Ecto neural progenitor cell (in vitro differentiated cells): ENCODE measurements at places on chromosomes 12 and 14.

GRCh38 chr12:80946591-80946990 lies 8.9 kb upstream of the LIN7A start:
- no peak for DNase-seq

GRCh38 chr12:15848606-15849005 lies 33.6 kb upstream of the STRAP start:
- no peak for DNase-seq

- peak; percentile 84 for DNase-seq
Measured at GRCh38 chr12:111812881-111813741, 28.9 kb upstream of the MAPKAPK5 start.

- no peak for DNase-seq
Measured at GRCh38 chr14:20302042-20302755, 3.6 kb downstream of the TTC5 start.

DNA sequence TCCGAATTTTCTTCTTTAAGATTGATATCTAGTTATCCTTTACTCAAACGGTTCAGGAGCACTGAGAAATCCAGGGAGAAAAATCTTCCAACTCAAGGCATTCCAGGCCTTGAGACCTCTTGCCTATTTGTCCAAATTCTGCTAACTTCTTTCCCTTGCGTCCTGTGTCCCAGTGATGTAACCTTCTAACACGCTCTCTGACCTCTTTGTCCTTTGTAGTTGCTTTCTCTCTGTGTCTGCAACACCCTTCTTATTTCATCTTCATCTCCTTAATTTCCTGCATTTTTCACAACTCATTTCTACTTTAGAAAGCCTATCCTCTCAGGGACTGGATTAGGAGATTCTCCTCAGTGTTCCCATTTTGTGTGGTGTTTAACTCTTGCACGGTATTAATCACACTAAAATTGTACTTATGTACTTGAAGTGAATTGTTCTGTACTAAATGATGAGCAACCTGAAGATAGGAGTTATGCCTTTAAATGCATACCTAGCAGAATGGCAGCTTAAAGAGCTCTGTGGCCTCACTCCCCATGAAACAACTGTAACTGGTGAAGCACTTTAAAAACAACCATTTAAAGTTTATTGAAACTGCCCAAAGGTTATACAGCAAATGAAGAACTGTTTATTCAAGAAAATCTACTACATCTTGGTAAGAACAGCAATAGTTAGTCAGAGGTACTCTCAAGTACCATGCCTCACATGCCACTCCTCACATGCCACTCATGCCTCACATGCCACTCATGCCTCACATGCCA lies 7.4 kb upstream of the SNAPC1 start:
- DNase-seq: no peak

DNA sequence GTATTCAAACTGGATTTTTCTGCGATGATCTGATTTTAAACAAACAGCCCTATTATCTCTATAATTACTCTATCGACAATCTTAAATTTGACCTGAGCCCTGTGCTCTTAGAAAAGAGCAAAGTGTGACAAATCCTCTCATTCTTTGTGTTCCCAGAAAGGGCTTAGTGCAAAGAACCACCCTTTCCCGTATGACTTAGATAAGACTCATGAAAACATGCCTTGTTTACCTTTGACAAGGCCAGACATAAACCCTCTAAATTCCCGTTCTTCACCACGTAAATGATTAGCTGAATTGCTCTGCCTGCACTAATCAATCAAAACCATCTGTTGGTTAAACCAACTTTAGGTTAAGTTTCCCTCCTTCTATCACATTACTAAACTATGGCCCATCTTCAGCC lies 285.7 kb upstream of the SEL1L start:
- no peak for DNase-seq

- no peak for DNase-seq
Measured at GRCh38 chr14:103427485-103428443, 42.5 kb downstream of the MARK3 start.

DNA sequence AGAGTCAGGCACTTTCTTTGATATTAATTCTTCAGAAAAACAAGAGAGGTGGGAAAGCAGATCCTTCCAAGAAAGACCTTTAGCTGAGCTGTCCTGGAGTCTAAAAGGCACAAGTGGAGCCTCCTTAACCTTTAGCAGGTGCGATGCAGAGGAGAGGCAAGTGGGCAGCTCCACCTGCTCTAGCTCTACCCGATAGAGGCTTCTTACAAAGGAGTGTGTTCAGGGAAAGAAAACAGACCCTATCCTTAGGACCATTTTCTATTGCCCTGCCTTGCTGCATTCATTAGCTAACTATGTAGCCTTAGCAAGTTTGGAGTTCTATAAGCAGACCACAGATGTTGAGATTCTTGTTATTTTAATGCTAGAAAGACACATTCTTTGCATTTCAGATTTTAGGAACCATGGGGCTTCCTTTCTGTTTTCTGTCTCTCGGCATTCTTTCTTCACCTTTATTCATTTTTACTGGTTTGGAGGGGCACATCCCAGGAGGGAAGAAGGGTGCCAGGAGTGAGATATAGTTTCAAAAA lies 214.5 kb downstream of the EGLN3 start:
- DNase-seq: no peak

DNA sequence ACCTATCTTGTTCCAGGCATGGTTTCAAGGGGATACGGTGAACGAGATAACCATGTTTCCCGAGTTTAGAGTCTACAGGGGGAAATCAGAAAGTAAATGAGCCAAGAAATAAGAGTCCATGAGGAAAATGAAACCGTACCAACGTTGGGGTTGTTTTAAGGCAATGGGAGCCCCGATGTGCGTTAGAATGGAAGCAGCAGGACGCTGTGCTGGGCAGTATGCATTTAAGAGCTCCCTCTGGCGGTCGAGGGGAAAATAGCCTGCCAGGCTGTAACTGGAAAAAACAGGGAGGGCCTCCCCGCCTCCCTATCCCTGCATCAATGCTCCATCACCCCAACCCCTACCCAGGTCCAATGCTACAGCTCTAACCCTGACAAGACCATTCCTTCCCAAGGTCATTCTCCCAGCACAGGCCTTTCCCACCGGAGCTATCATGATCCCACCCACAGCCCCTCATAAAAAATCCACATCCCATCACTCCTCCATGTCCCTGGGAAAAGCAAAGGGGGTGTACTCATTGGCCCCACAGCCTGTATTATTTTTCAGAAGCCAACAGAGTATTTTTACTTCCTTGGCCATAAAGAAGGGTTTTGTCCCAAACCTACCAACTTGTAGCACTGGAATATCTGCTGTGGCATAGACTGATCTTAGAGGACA lies 226.3 kb upstream of the NOS1 start:
- peak; percentile 80 for DNase-seq

DNA sequence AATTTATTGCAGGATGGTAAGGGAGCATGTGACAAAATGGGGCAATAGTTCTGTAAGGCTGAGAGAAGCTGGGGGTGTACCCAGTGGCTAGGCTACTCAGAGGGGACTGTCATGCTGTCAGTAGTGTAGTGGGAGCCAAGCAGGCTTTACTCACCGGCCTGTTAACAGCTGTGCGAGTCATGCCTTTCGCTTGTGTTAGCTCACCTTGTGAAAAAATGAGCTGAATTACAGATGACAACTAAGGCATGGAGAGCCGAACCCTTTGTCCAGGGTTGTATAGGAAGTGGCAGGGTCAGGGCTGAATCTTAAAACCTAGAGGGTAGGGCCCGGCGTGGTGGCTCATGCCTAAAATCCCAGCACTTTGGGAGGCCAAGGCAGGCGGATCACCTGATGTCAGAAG lies 37.9 kb downstream of the SH2B3 start:
- no peak for DNase-seq

GRCh38 chr12:55642669-55643068 lies 6.0 kb downstream of the OR10P1 start:
- no peak for DNase-seq

DNA sequence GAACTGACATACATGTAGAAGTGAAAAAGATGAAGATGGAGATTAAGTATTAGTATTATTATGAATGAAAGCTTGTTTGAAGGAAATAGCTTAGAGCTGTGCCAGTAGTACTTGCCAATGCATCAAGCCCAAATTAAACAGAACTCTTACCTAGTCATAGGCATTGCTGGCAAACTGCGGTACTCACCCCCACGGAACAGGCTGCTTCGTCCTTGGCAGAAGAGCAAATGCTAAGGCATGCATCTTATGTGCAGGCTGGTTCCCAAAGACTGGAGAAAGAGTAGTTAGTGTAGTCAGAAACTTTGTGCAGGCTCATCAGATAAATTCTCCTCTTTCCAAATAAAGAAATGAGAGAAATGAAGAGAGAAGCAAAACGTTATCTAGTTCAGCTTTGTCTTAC lies 134.8 kb downstream of the CCDC59 start:
- no peak for DNase-seq

- peak; percentile 85 for DNase-seq
Measured at GRCh38 chr12:120534703-120535655, 823 bp downstream of the RNF10 start.

DNA sequence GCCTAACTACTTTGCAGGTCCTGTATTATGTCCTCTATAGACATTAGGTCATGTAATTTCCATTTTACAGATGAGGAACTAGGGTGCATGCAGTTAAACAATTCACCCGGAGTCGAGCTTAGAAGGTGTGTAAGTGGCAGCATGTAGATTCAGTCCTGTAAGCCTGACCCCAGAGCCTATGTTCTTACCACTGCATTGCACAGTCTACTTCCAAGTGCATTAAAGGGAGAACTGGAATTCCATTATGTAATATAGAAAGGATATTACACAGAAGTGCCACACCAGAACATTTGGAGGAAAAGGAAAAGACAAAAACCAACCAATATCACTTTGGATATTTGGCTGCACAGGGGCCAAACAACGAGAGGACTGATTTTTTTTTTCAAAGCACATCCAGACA lies 1.2 kb downstream of the GLT8D2 start:
- DNase-seq: no peak

DNA sequence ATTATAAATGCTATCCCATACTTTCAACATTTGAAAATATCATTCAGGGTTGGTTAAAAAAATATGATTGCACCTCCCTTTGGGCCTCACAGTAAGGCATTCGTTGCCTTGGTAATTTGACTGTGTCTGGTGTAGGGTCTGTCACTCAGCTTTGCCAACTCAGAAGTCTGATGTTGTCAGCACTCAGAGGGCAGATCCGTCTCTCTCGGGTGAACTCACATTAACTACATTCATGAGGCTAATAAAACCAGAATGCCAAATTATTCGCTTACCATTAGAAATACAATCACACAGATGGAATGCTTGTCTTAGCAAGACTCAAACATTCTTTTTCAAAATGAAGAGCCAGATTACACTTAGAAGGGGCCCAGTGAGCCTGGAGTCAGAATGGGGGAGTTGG lies 53.0 kb downstream of the NPAS3 start:
- no peak for DNase-seq

DNA sequence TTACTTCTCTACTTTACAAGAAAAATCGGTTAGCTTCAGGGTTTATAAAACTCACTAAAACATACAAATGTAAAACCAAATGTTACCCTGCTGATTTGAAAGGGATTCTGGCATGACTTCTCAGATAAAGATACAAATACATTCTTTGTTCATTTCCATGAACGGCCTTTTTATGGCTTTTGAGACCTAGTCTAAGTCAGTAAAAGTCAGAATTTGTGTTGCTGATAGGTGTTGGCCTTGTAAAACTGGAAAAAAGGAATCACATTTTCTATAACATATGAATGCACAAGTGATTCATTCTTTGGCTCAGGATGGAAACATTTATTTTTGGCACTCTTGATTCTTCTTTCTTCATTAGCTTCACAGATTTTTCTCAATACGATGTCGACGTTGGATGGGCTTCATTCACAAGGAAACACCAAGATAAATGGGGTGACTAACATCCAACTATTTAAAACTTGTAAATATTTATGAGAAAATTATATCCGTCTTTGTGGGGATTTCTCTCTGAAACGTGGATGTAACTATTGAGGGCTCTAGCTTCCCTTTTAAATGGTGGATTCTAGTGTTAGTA lies 27.0 kb upstream of the CPM start:
- no peak for DNase-seq

DNA sequence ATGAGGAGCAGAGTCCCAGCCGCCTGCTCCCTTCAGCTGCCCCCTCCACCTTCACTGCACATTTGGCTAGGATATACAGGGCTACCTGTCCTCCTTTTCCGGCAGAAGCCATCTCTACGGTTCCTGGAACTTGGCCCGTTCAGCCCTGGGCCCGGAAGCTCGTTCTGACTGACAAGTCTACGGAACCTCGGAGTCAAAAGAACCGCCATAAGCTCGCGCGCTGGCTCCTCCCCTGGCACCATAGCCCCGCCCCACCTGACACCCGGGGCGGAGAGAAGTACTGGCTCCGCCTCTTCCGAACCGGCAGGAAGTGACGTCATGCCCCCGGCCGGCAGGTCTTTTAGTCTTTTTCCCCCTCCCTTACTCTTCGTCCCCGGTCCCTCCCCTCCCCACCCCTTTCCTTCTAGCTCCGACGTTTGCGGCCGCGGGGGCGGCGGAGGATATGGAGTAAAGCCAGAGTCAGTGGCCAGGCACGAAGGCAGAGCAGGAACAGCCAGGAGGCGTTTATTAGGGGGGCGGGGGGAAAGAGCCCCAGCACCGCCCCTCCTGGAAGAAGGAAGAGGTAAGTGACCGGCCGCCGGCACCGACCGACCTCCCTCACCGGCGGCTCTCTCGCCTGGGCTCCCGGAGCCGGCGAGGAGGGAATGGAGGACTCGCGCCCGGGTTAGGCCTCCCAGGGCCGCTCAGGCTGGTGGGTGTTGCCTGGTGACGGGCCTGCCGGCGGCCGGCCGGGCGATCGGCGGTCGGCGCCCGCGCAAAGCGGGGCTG lies at the start of the genes DEPDC4 and SCYL2:
DEPDC4 (minus strand) TSS at position 245 of the 768 bp plus-strand sequence; CDS start at position 242, 3 bp downstream.
SCYL2 (plus strand) TSS at position 343 of the 768 bp plus-strand sequence. CDS start 15,794 bp downstream, outside the sequence.
- DNase-seq: peak; percentile 98

DNA sequence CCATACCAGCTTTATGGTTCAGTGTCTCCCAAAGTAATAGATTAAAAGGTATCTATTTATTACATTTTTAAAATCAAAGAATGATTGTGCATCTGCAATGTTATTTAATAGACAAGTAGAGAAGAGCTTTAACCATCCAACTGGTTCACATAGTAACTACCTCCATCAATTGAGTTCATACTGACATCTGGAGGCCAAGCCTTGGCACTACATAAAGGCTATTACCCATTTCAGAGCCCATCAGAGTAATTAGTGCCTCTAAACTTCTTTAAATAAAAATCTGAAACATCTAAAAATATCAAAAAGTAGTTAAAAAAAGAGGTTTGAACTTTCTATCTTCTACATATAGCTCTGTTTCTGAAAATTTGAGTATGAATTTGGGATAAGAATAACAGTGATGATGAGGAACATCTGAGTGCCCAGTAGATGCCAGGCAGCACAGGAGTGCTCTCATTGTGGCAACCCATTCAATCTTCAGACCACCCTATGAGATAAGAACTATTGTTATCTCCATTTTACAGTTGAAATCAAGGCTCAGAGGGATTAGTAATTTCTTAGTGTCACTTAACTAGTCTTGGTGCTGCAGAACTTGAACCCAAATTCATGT lies 132.9 kb upstream of the DAAM1 start:
- no peak for DNase-seq

GRCh38 chr12:83769151-83769550 lies 1082.4 kb downstream of the TMTC2 start:
- no peak for DNase-seq

GRCh38 chr14:105710119-105711043 lies 184.0 kb downstream of the TMEM121 start:
- DNase-seq: peak; percentile 21

GRCh38 chr12:68978678-68979077 lies 45.7 kb upstream of the CPM start:
- DNase-seq: no peak
